ENCODE measurements at places on chromosomes 11 and 22. TPM values are rescaled to one million over a fixed set of nuclear protein-coding genes. Genes with fewer than 3 reads are reported as not detected.

GRCh38 chr22:49373289-49373666 lies 454.4 kb downstream of the BRD1 start:
- no peak for DNase-seq

DNA sequence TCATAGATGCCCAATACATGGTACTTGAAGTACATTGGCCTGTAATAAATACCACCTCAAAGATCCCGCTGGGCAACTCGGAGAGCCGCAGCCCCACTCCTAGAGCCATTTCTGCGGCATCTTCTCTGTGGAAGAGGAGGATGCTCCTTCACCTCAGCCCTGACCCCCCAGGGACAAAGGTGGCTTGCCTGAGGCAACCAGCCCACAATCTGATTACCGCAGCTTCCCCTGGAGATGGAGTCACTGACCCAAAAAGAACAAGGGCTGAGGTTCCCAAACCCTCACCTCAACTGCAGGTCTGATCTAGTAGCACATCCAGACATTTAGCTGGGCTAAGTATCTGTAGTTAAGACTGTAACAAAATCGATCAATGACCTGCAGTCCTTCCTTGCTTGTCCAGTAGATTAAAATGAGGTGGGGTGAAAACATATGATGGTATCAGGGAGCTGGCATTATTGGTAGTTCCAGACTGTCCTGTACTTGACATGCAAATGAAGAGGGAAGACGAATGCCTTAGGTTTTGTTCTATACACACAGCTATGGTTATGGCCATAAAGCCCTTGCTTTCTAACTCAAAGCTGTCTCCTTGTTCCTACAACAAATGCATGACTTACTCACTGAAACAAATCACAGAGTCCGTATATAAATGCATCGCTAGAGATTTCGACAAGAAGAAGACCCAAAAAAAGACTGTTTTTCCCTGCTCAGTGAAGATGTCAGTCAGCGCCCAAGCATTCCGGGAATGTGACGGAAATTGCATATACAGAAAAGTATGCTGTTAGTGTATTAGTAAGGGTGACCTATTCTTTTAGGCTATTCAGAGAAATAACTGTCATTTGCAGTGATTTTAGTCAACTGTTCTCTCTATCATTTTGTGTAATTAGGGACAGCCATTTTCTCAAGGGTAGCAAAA lies 33.7 kb downstream of the C11orf71 start:
- DNase-seq: peak; percentile 84

- DNase-seq: no peak
Measured at GRCh38 chr11:74332291-74332690, 20.9 kb upstream of the P4HA3 start.

DNA sequence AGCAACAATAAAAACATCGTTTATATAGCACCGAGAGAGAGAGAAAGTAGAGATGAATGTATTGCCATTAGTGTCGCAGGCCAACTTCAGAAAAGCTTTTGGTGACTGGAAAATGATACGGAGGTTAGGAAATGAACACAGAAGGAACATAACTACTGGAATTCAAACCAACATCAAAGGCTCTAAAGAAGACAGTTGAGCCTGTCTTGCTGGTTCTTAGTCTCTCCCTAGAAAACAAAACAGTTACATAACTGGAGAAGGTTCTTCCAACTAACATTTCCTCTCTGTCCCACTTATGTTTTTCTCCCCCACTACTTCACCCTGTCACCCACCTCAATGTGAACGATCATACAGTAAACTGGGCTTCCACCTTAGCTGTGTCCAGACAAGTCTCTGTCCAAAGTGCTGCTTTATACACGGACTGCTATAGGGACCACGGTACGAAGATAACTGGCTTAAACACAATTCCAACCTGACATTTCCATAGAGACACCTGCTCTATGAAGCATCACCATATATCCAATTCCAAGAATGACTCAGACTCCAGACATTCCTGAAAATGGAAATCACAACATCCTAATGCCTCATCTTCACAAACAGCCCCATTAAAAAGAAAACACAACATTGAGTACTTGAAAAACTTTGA lies 85.2 kb upstream of the ARHGAP32 start:
- no peak for DNase-seq

The HEPN1 gene
- total RNA-seq: not detected

The CADM1 gene
- total RNA-seq: 14.6 TPM

The COX8A gene
- 536 TPM for total RNA-seq

The FDXACB1 gene
- total RNA-seq: 3.4 TPM

The PRSS23 gene
- 229 TPM for total RNA-seq

The APLNR gene
- total RNA-seq: 0.03 TPM

Measured in A172 (cell line).